Activated CD4-positive, alpha-beta memory T cell treated with anti-CD3 and anti-CD28 coated beads for 36 hours (primary cell): ENCODE measurements at places on chromosomes 1 and 21.
A peak's percentile ranks its signal among the peaks of the same experiment; 100 is the strongest.

DNA sequence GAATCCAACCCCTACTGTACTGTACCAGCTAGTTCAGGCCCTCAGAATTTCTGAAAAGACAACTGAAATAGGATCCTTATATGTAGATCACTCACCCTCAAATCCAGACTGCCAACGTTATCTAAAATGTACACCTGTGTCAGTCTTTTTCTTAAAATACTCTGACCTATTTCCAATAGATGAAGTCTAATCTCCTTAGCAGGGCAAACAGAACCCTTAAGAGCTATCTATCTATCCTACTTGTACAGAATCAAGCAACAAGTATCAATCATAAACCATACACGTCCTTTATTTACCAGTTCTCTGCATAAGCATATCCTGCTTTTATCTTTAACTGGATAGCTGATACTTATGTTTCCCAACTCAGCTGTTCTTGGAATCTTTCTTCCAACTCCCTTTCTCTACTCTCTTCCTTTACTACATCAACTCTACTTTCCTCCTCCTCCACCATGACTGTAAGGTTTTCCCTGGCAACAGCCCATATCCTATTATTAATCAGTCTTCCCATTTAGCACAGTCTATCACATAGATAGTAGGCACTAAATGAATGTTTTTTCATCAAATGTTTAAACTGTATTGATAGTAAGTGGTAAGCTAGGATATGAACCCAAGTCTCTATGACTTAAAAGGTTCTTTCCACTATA is 2.8 kb downstream of the LRIF1 start:
- DNase-seq: no peak

GRCh38 chr1:2495546-2495945 is 19.5 kb downstream of the PLCH2 start:
- DNase-seq: no peak

GRCh38 chr1:159015440-159015909 is 5.8 kb downstream of the IFI16 start:
- DNase-seq: peak; percentile 85

DNA sequence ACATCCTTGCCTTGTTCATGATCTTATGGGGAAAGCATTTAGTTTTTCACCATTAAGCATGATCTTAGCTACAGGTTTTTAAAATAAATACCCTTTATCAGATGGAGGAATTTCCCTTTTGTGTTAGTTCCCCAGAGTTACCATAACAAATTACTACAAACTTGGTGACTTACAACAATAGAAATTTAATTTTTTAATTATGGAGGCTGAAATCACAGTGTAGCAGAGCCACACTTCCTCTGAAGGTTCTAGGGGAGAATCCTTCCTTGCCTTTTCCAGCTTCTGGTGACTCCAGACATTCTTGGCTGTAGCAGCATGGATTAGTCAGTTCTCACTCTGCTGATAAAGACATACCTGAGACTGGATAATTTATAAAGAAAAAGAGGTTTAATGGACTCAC is 18.5 kb downstream of the MIGA1 start:
- no peak for DNase-seq

- no peak for DNase-seq
Measured at GRCh38 chr1:197783510-197783948, 8.2 kb upstream of the DENND1B start.

GRCh38 chr1:156667610-156667967 is 9.6 kb downstream of the NES start:
- no peak for DNase-seq

DNA sequence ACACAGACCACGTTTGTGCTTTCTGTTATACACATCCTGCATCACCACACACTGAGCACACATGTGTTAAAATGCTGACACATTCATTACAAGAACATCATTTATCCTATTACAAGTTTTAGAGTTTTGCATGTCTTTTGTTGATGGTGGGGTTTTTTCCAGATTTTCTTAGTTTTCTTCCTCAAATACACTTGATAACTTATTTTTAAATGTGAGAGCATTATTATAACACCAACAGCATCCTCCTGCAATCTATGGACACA is 67.3 kb downstream of the TGFBR3 start:
- DNase-seq: no peak

GRCh38 chr1:216314379-216315095 is 108.7 kb downstream of the USH2A start:
- no peak for DNase-seq

- DNase-seq: no peak
Measured at GRCh38 chr1:15656464-15656863, 27.7 kb upstream of the PLEKHM2 start.
